ENCODE measurements at places on chromosomes 12 and 14. TPM values are rescaled to one million over a fixed set of nuclear protein-coding genes. Genes with fewer than 3 reads are reported as not detected.

The KRT75 gene
- not detected for total RNA-seq

- DNase-seq = no peak
Observed at GRCh38 chr12:90630006-90630405, 325.0 kb downstream of the CCER1 start.

DNA sequence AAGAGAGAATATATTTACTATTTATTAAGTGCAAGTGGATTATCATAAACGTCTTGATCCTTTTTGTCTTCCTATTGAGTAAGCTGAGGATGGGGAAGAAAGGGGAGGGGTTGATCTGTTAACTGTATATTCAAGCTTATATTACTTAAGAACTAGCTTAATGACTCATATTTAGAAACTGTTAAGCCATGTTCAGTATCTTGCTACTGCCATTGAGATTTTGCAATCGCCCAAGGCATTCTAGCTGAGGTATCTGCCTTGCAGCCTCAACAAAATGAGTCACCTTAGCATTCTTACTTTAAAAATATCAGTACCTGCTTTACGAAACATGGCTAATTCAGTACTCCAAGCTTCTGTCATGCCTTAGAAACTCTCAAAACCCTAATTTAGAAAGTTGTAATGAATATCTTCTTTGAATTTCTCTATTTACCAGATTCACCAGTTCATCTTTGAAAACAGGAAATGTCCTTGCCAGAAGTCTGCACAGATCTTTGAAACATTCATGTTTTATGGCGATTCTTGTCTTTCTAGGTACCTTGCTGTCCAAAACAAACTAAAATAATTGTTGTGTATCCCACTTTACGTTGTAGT, 76.1 kb downstream of the ALG10B start:
- no peak for DNase-seq

- no peak for DNase-seq
Observed at GRCh38 chr12:2412305-2412643, 359.5 kb downstream of the CACNA1C start.

The HOMEZ gene
- 7.4 TPM for total RNA-seq

The TPH2 gene
- not detected for total RNA-seq

The PRKCH gene
- total RNA-seq = 17.8 TPM

DNA sequence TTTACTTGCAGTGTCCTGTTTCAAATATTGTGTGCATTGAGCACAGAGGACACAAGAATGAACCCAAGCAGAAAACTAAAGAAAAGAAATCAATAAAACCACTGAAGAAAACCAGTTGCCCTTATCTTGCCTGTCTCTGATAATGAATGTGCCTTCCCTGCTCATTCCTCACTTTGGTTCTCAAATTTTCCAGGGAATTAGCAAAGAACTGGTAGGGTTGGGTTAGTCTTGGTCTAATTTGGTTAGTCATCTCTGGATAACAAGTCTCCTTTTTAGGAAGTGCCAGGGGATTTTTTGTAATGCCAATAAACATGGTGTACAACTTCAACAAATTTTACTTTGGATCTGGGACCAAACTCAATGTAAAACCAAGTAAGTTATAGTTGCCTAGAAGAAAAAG, 65.7 kb downstream of the DAD1 start:
- no peak for DNase-seq

GRCh38 chr12:39923364-39923763, 182.5 kb downstream of the SLC2A13 start:
- DNase-seq = no peak

DNA sequence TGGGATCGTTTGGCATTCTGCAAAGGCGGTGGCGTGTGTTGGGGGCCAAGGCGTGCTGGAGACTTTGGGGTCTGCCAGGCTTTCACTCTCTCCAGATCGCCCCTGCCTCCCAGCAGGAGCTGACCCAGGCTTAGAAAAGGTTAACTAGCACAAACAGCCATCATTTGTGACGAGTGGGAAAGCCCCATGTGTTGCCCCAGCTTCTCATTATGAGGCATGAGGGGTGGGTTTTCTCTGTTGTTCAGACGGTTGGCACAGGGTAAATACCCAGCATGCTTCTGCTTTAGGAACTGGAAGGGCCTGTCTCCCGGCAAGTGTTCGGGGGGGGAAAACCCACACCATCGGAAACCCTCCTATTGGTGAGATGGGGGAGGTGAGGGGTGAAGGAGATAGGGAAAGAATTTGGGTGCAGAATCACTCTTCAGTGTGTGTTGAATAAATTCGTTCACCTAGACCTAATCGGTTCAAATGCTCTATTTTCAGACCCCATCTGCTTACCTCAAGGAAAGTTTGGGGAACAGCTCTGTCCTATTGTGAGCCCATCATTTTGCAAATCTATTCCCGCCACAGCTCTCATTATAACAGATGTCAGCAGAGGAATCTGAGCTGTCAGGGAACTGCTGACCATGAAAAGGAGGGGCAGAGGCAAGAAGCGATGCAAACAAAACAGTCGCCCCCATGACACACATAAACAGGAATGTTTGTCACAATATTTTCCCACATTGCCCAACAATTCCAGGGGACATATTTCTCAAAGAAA, 34.7 kb upstream of the C12orf42 start:
- no peak for DNase-seq

The C3AR1 gene
- not detected for total RNA-seq
